ENCODE measurements at places on chromosomes 1 and 21.
A peak's percentile ranks its signal among the peaks of the same experiment; 100 is the strongest.

DNA sequence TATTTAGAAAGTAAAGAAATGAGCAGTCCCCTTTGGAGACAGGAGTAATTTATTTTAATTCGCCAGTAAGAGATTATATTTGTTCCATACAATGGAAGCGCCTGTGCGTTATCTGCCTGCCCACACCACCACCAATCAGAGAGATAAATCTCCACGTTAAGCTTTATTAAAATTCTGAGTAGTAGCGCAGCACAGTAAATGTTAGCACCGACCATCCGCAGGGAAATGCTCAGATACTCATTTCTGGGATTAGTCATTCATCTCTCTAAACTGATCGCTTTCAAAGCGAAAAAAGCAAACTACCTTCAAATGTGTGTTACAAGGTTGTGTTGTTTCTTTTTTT is 1.2 kb downstream of the ETS2 start:
- DNase-seq: peak; percentile 72

DNA sequence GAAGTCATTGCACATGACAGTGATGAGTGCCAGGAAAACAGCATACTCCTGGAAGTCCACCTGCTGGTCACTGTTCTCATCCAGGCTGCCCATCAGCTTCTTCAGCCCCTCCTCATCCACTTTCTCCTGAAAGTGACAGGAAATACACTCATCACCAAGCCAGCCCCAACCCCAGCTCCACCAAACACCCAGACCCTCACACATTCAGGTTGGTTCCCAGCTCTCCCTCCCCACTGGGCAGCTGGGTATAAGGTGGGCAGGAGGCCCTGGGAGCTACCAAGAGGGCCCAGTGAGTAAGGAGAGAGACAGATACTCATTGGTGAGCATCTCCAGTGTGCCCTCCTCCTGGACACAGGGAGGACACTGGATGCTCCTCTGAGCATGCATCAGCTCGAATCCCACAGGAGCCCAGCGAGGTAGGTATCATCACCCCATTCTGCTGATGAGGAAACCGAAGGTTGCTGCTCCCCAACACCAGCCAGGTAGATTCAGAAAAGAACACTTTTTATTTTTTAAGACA is 4.1 kb downstream of the S100A2 start:
- DNase-seq: no peak

GRCh38 chr1:212973899-212974298 is 23.6 kb downstream of the VASH2 start:
- DNase-seq: no peak

GRCh38 chr1:158002631-158003405 is 9.4 kb downstream of the KIRREL1 start:
- no peak for DNase-seq

DNA sequence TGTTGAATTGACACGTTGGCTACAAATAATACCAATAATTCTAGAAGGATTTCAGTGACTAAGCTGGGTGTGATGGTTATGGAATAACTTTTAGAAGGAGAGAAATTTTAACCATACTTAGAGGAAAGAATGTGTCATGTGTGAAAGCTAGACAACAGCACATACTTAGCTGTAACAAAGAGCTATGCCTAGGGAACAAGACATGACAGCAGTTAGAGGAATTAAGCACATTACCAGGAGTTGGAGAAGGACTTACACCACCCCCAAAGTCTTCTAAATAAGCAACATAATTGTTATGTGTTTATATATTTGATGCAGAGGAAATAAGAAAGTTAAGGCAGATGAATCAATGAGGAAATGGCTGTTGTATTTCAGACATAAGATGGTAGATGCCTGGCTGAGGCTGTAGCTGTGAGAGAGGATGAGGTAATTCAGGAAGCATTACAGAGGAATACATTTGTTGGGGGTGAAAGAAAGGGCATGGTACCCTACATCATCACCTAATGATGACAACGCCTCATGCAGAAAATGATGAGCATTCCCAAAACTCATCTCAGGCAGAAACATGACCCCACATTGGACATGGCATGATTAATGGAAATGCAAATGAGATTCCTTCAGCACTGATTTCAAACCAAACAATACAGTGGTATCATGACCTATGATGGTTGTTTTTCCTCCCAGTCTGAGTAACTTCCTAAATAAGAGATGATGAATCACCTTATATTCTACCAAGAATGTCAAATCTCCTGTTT is 211.5 kb downstream of the LHX8 start:
- no peak for DNase-seq

DNA sequence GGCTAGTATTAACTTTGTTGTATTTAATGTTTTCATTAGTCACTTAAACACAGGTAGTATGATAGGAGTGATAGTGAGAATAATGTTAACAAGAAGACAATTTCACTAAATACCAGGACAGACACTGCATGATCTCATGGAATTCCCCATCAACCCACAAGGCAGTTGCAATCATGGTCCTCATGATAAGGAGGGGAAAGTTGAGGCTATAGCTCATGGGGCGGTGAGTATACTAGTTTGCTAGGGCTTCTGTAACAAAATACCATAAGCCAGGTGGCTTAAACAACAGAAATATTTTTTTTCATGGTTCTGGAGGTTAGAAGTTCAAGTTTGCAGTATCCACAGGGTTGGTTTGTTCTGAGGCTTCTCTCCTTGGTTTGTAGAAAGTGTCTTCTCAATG is 115.8 kb downstream of the DSCAM start:
- DNase-seq: no peak

GRCh38 chr1:94925561-94926125 is 1.3 kb downstream of the CNN3 start:
- DNase-seq: peak; percentile 26

- no peak for DNase-seq
Measured at GRCh38 chr21:34055615-34056014, 17.8 kb upstream of the MRPS6 start.

GRCh38 chr21:16676391-16676790 is 836.5 kb upstream of the CXADR start:
- no peak for DNase-seq

- DNase-seq: no peak
Measured at GRCh38 chr1:37325010-37325409, 149.4 kb upstream of the ZC3H12A start.

DNA sequence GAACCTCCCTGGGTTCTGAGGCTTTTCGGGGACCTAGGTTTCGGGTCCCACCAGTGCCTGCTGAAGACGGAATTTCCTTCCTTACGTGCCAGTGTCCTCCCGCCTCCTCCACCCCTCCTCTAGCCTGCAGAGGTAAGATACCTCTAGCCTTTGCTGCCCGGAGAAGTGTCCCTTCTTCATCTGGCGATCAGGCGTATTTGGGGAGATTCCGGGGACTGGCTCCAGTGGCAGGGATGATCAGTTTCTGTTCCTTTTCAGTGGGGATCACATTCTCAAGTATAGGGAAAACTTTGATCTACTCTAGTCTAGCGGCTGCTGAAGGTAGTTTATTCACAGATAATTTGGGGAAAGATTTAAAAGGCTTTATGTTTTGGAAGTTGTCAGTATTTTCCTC is 674 bp downstream of the CEP350 start:
- peak; percentile 63 for DNase-seq

DNA sequence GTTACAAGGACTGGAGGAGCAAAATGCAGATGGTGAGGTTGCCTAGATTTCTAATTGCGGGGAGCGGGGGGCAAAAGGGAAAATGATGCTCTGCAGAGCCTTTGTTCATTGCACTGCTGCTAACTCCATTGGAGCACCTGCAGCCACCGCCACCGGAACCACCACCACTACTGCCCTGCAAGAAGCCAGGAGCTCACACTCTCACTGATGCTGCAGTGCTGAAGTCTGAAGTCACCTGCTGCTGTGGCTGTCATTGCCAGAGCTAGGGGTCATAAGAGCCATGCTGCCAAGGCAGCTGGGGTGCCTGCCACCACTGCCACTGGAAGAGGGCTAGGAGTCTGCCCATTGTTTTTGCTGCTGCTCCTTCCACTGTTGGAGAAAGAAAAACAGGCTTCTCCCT is 7.3 kb upstream of the HPCAL4 start:
- DNase-seq: no peak

DNA sequence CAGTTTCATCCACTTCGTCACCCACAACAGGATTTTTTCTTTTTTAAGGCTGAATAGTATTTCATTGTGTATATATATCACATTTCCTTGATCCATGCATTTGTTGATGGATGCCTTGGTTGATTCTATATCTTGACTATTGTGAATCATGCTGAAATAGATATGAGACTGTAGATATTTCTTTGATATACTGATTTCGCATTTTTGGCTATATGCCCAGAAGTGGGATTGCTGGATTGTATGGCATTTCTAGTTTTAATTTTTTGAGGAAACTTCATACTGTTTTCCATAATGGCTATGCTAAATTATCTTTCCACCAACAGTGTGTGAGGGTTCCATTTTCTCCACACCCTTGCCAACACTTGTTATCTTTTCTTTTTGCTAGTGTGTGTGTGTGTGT is 5.0 kb downstream of the GUCA2B start:
- DNase-seq: no peak

GRCh38 chr1:87800006-87800405 is 471.3 kb downstream of the LMO4 start:
- DNase-seq: no peak

DNA sequence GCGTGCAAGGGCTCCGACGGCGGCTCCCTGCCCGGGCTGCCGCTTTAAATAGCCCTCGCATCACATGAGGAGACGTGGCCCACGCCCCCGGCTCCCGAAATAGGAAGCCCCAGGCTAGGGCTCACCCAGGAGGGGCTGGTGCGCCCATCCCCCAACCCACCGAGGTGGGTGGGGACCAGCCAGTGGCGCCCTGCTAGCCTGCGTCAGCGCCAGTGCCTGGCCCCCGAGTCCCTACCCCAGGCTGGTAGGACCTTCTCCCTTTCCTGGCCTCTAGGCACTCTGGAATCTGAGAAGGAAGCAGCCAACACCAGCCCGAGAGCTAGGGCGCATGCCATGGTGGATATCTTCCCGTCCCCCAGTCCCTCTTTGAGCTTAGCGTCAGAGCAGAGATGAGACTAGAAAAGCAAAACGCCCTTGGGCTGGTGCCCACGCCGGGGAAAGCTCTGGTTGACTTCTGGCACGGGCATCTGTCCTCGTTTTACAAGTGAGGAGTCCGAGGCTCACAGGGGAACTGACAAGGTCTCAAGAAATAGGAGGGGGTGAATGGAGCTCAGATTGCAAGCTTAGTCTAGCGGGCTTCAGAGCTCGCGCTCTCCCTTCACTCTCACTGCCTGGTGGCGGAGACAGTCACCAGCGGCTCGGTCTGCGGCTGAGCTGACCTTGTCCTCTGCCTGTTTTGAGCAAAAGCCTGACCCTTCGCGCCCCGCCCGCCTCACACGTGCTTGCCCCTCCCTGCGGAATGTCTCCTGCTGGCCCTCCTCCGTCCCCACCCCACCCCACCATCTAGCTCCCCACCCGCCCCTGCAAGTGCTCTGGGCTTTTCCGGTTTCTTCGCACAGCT is at the start of gene FABP3:
Gene FABP3, minus strand, starts transcription at position 21 of the 841 bp plus-strand sequence. CDS start 62 bp downstream, outside the sequence.
- DNase-seq: peak; percentile 73

GRCh38 chr1:107538502-107538901 is 397.7 kb downstream of the NTNG1 start:
- no peak for DNase-seq

- no peak for DNase-seq
Measured at GRCh38 chr1:37741130-37741529, 23.8 kb downstream of the EPHA10 start.
